ENCODE measurements at places on chromosomes 12 and 14.

DNA sequence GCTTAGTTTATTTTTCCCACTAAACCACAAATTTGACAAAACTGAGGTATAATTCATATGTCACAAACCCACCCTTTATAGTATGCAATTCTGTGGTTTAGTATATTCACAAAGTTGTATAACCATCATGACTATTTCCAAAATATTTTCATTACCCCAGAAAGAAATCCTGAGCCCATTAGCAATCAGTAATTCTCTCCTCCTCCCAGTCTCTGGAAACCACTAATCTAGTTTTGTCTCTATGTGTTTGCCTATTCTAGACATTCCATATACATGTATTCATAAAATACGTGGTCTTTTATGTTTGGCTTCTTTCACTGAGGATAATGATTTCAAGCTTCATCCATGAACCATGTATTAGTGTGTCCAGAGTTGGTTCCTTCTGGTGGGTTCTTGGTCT, 267.6 kb downstream of the AEBP2 start:
- no peak for DNase-seq

- no peak for DNase-seq
These were observed 6.3 kb downstream of the RACGAP1 start for GRCh38 chr12:50018968-50019367.

- no peak for DNase-seq
These were observed 86.0 kb upstream of the BCL11B start for GRCh38 chr14:99357916-99358390.

GRCh38 chr12:3173008-3173553, 95.9 kb downstream of the TSPAN9 start:
- no peak for DNase-seq

DNA sequence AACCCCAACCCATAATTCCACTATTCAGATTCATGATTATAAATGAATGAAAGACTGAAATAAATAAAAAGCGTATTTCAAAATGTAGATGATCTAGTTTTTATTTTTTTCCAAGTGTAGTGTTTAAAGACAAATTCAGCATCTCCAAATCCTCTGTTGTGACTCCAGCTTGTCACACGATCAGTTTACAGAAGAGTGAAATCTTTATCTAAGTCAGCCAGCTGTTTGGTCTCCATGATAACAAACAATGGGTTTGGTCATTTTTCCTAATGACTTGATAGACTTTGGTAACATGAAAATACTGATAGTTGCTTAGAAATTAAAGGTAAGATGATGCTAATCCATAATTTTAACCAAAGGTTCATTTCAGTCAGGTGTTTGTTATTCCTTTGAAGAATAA, 114.5 kb upstream of the RASSF8 start:
- DNase-seq = no peak

DNA sequence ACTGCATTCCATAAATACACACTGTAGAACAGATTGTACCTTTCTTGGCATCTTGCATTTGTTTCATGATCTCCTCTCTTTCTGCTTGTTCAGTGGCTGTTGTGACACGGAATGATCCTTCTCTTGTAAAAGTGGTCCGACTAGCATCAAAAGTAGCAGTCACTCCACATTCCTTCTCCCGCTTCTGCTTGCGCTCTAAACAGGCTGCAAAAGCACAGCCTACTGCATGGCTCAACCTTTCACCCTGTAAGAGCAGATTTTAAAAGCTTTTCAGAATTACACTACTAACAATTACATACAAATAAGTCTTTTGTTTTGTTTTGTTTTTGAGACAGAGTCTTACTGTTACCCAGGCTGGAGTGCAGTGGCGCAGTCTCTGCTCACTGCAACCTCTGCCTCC, 49.8 kb downstream of the PAPLN start:
- no peak for DNase-seq

DNA sequence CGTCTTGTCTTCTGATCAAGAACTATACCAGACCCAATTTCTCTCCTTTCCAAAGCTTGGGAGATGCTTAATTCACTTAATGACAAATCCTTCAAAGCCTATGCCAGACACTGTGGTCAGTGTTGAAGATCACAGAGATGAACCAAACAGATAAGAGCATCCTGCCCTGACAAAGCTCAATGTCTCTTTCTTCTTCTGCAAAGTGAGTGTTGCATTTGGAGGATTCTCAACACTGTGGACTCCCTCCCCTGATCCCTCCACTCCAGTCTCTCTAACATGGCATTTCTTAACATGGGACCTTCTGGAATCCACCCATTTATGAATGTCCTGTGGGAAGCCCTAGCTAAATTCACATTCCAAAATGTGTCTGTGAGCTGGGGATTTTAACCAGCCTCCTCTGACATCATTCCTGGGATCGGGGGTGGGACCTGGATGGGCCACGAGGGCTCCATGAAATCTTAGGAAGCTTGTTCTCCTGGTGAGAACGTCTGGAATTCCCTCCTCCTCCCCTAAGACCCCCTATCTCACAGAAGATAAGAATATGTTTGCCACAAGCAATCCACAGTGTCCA, 20.3 kb downstream of the SYNE3 start:
- no peak for DNase-seq

DNA sequence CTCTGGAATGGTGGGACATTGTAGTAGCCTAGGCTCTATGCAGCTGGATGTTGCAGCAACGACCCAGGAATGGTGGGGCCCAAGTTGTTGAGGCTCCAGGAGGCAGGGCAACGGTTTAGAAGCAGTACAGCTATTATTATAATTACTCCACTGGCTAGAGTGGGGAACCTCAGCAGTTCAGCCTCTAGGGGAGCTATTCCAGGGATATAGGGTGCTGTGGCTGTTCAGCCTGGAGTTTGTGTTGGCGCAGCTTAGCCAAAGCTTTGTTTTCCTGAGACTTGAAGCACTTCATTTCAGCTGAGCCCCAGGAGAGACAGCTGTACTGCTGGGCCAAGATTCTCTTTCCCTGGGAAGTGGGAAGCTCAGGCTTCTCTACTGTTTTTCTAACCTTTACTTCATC, 1023.0 kb upstream of the ATXN7L3B start:
- DNase-seq = no peak

DNA sequence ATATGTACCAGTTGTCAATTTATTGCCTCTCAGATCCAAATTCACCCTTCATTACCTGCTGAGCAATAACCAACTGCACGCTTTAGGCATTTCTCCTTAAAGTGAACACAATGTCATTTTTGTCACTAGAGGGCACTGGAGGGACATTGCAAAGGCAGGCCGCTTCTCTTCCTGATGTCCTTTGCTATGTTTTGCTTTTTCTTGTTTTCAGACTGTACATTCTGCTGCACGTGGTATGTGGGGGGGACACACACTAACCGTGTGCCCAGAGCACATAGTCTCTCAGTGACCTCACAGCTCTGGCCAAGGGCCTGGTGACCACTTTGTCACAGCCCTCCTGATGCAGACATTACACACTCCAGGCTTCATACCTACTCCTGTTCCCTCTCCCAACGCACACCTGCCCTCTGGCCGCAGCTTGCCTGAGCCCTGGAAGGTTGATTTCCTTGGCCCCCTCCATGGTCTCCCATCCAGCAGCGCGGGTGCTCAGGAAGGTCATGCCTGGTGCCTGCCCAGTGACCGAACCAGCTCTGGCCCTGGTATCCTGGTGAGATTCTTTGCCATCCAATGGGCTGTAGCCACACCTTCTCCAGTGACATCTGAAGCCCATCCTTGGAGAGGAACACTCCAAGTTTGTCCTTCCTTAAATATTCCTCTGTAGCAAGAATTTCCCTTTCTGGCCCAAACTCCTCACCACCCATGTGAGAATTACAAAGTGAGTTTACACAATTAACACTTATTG, 39.9 kb downstream of the MYO1H start:
- no peak for DNase-seq

DNA sequence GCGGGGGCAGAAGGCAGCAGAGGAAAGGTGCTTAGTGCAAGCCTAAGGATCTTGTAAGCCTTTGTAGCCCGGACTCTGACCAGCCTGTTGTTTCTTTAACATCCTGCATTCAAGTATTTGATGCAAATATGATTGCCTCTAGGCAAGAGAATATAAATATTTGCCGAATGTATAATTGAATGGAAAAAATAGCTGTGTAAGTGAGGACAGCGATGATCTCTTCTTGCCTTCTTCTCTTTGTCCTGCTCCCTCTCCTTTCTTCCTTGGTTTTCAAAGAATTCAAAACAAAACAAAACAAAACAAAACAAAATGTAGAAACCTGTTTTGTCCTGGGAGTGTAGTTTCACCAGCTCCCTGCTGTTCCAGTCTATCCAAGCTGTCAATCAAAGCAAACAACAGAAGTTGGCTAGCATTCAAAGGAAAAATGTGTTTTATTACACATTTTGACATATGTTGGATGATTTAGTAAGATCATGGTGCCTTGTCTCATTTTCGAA, 74.9 kb upstream of the CPM start:
- DNase-seq = peak; percentile 37

- no peak for DNase-seq
These were observed 113.3 kb downstream of the PRMT8 start for GRCh38 chr12:3604286-3604685.

- DNase-seq = no peak
These were observed 86.3 kb downstream of the KIF26A start for GRCh38 chr14:104224506-104225277.

GRCh38 chr12:121232977-121233627, 23.2 kb downstream of the P2RX4 start:
- DNase-seq = no peak

DNA sequence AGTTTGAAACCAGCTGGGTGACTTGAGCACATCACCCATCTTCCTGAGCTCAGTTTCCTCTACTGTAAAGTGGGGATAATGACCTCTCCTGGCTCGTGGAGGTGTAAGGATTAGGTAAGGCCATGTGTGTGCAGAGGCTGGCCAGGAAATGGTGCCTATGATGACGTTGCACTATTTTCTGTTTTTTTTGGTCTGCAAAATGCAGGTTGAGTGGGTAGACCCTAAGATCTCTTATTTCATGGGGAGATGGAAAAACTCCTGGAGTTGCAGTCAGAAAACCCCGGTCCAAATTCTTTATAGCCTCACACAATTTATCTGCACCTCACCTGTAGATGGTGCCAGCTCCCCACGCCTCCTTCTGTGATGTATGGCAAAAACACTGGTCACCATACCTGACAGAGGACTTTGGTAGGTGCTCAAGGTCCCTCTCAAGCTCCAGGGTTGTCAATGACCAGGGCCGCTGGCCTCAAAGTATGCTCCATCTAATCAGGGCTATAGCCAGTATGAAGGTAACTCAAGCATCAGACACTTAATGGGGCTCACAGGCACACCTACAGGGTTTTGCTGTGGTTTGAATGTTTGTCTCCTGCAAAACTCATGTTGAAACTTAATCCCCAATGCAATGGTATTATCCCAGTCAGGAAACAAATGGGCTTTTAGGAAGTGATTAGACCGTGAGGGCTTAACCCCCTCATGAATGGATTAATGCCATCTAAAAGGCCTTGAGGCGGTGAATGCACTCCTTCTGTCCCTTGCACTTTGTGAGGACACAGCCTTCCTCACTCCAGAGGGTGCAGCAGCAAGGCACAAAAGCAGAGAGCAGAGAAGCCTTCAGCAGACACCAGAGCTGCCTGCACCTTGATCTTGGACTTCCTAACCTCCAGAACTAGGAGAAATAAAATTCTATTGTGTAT, 17.6 kb downstream of the C14orf132 start:
- DNase-seq = no peak

DNA sequence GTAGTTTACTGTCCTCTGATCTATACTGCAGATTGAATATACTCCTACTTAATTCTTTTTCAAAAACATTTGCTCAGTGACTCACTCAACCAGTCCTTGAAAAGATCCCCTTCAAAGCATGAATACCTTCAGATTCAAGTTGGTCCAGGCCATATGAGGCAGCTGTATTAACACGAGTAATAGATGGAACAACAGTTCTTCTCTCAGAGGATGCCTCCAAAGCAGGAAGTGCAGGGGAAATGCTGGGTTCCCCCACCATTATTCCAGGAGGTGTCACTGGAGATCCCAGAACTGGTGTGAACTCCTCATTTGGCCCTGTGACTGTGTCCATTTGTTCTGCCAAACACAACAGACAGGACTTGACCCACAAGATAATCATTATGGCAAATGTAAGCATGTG, 20.6 kb downstream of the ARMH4 start:
- DNase-seq = no peak

DNA sequence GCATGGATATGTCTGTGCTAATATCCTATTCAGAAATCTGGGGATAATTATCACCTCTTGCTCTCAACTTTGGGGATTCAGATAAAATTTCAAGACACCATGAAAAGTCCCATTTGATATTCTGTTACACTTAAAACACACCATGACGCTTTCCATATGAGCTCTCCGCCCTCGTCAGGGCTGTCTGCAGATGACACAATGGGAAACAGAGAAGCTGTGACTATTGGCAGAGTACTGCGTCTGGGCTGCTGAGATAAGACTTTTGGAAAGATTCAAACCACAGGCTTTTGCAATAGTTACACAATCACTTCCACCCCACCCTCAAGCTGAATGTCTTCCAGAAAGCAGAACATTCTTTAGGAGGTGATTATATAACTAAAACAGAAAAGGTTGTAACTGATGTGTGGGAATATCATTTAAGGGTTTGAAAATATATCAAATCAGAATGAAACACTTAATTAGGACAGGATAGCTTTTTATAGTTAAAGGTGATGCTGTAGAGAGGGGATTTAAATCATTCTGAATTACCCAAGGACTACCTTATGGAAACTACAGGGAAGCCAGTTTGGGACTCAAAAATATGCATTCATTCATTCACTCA, 75.3 kb upstream of the TMPO start:
- no peak for DNase-seq

GRCh38 chr14:90193925-90194324, 62.4 kb upstream of the PSMC1 start:
- no peak for DNase-seq

DNA sequence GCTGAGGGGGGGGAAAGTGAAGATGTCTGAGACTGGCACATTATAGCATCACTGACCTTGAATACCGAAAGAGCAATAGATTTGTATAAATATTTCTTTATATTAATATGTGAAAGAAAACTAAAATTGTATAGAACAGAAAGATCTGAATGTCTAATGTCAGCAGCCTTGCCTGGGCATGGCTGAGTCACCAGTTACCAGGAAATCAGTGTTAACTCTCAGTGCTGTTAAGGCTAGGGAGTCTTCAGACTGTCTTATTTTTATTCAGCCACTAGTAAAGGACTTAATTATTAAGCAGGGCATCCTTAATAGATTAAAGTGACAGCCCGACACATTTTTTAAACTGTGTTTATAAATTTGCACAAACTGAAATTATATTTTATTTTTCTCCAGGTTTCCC, 122.9 kb upstream of the AEBP2 start:
- no peak for DNase-seq

DNA sequence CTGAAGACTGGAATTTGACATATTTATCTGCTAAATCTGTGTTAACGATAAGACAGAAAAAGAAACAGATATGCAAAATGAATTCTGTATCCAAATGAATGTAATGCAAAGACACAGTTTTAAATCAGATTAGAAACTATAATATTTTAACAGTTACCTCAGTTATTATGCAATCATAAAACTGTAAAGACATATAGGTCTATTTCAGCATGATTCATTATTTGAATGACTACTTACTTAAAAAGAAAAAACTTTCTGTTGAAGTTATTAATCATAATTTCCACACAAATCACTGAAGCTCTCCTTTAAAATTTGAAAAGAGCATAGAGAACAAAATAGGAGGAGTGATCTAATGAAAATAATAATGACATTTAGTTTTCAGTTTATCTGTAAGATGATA, 742.6 kb downstream of the FSCB start:
- no peak for DNase-seq

All from NCI-H1417 treated with DMSO at 0.1 percent for 48 hours (cell line).